ENCODE measurements at places on chromosomes 5 and 9. TPM values are rescaled to one million over a fixed set of nuclear protein-coding genes. Genes with fewer than 3 reads are reported as not detected.

Gene CCDC192
- total RNA-seq: not detected

Gene C9
- 0.11 TPM for total RNA-seq

Gene SH3PXD2B
- 20.9 TPM for total RNA-seq

Gene CD180
- total RNA-seq: under 0.01 TPM

Gene RALGPS1
- 1.5 TPM for total RNA-seq

Gene IRX4
- not detected for total RNA-seq

Gene FAM163B
- total RNA-seq: not detected

Gene PCDHAC1
- 0.11 TPM for total RNA-seq

Gene NSUN2
- 55.6 TPM for total RNA-seq

Gene PRELID2
- total RNA-seq: 31.4 TPM

Gene HK3
- not detected for total RNA-seq

Gene COL15A1
- total RNA-seq: 0.33 TPM

Gene C7
- 0.09 TPM for total RNA-seq

Gene RORB
- total RNA-seq: not detected
